ENCODE measurements at places on chromosomes 12 and 14.

DNA sequence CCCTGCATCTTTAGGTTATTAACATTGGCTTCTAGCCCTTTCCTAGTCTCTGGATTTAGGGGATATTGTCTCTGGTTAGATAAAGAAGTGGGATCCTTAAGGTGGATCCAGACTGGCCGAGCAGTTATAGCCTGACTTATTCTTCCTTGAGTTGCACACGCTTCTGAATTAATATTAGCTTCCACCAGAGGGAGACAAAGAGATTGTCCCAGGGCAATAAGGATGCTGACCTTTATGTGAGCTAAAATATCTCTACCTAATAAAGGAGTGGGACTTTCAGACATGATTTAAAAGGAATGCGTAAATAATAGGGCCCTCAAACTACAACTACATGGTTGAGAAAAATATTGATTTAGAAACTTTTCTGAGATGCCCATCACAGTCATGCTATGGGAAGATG lies 139.7 kb downstream of the SLCO1B3 start:
- no peak for DNase-seq

DNA sequence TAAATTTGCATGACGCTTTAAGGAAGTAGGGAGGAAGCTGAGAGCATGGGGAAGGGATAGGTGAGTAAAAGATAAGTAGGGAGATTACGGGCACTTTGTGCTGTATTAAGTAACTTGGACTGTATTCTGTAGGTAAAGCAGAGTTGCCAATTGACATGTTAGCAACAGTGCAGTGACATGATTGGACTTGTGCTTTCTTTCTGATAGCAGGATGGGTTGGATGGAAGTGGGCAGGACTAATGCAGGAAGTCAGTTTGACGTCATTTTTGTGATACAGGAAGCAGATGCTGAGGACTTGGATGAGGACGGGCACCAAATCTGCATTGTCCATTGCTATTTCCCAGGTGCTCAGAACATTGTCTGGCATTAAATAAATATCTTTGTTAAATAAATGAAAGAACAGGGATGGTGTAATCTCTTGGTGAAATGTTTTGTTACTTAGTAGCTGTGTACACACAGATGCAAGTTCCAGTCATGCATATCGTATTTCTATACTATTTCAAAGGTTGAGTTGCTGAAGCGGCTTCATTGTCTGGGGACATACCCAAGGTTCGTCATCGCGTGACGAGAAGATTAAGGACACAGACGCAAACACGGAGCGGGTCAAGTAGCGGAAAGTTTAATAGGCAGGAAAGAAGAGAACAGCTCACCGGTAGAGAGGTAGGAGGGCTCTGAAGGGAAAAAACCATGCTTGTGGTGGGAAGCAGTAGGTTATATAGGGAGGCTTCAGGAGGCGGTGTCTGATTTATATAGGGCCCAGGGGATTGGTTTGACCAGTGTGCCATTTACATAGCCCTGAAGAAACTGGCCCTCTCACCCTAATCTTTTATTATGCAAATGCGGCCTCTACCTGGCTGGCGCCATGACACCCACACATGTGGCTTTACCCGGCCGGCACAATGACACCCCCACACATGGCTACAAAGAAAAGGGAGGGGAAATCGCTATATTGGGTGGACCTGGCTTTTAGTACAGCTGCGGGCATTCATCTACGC lies 30.7 kb downstream of the GUCY2C start:
- no peak for DNase-seq

DNA sequence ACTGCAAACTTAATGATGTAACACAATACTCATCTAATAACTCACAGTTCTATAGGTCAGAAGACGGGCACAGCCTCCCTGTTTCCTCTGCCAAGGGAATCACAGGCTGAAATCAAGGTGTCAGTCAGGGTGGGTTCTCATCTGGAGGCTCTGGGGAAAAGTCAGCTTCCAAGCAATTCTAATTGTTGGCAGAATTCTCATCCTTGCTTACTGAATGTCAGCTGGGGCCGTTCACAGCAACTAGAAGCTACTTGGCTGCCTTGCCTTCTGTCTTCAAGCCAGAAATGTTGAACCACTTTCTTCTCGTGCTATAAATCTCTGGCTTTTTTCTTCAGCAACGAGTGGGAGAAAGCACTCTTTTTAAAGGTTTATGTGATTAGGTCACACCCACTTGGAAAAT lies 80.1 kb upstream of the PDZRN4 start:
- no peak for DNase-seq

DNA sequence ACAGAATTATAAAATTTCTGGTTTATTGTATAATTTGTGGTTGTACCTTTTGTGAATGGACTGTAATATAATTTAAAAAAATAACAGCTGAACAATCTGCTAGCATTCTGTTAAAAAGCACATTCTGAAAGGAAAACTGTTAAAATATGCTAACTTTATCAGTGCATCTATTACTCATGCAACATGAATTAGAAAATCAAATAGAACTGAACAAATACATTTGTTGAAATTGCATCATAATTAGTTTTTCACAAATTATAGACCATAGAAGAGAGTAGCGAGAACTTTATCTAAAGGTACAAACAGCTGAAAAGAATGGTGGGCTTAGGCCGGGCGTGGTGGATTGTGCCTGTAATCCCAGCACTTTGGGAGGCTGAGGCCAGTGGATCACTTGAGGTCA lies 33.0 kb downstream of the PTPN21 start:
- no peak for DNase-seq

DNA sequence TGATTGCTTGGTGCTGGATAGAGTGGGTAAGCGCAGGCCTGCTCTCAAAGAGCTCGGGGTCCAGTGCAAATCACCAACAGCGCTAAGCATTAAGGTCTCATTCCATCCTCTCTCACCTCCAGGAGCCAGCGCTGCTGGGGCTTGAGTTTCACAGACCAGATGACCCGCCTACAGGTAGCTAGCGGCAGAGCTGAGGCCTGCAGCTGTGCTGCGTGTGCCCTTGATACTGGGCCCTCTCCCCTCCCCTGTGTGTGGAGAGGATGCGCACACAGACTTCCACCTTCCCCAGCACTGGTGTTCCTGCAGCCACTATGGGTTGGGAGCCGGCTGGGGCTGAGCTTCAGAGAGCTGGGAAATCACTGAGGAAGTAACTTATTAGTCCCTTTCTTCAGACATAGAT lies 149.9 kb downstream of the CALM1 start:
- no peak for DNase-seq

GRCh38 chr14:68663385-68664076 lies 129.3 kb downstream of the ZFP36L1 start:
- DNase-seq = no peak

DNA sequence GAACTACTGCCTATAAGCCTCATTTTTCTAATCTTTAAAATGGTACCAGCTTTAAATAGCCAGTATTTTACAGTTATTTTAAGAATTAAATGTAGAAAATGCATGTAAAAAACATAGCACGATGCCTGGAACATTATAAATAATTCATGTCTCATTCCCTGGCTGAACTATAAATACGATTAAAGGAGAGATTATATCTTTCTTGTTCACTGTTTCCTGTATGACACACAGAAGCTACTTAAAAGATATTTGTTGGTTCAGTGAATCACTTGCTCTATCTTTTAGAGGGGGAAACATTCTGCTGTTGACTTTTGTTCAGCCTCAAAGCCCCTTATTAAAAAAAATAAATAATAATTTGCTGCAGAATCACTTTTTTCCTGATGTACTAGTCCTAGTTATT lies 406.9 kb downstream of the LRFN5 start:
- DNase-seq = no peak

DNA sequence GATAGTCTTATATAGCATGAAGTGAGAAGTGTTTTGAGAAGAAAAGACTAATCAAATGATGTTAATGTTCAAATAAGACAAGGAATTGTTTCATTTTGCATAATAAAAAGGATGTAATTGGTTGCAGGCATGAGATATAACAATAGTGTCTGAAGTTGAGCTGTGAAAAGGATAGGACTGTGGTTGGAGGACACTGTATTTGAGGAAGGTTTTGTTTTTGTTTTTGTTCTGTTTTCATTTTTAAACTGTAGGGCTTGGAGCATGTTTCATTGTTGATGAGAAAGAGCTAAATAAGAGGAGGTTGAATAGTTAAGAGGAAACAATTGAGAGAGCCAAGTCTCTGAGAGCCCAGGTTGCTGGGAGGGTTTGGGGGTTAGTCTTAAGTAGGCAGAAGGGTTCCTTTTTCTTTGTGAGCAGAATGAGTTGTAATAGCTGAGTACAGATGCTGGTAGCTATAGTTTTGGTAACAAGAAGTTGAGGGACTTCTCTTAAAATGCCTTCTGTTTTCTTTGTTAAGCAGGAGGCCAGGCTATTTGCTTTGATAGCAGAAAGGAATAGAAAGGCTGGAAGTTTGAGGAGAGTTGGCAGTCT lies 58.4 kb downstream of the CCDC91 start:
- DNase-seq = no peak

GRCh38 chr14:35341751-35342488 lies 49.7 kb downstream of the PSMA6 start:
- peak; percentile 56 for DNase-seq

GRCh38 chr12:41856228-41856627 lies 288.4 kb downstream of the GXYLT1 start:
- DNase-seq = no peak
